ENCODE measurements at places on chromosomes 6 and 20.
A peak's percentile ranks its signal among the peaks of the same experiment; 100 is the strongest.

GRCh38 chr20:25006431-25007167, 14.0 kb upstream of the APMAP start:
- DNase-seq: no peak

GRCh38 chr20:5662769-5663168, 87.4 kb upstream of the SHLD1 start:
- no peak for DNase-seq

DNA sequence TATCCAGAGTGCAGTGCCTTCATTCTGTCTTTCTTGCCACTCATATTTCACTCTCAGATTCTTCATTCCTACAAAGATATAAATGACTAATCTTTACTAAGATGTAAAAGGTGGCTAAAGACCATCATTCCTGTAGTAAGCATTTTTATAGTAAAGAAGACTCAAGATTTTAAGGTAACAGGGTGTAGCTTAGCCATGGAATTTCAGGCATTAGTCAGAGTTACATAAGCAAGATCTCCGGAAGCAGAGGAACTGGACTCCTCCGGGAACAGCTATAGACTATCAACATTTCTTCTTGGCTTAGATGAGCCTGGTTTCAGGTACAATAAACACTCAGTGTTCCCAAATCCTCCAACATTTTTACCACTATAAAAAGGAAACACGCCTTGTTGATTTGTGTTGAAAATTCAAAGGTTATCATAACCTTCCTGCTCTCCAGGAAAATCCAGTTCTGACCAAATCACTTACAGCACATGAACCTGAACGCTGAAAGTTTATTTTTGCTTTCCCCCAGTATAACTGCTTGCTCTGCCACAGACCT, 23.7 kb downstream of the SERPINB1 start:
- DNase-seq: no peak

- no peak for DNase-seq
Measured at GRCh38 chr6:90003941-90004340, 109.7 kb downstream of the GJA10 start.

GRCh38 chr6:49462927-49463611, at the start of the genes CENPQ and MMUT:
Gene CENPQ (plus strand): TSS chr6:49463370. CDS start chr6:49470177, 6,807 bp downstream.
Gene MMUT (minus strand): TSS chr6:49463253. CDS start chr6:49459466, 3,787 bp downstream.
- DNase-seq: peak; percentile 79

- no peak for DNase-seq
Measured at GRCh38 chr6:31359581-31359980, 2.6 kb upstream of the HLA-B start.

DNA sequence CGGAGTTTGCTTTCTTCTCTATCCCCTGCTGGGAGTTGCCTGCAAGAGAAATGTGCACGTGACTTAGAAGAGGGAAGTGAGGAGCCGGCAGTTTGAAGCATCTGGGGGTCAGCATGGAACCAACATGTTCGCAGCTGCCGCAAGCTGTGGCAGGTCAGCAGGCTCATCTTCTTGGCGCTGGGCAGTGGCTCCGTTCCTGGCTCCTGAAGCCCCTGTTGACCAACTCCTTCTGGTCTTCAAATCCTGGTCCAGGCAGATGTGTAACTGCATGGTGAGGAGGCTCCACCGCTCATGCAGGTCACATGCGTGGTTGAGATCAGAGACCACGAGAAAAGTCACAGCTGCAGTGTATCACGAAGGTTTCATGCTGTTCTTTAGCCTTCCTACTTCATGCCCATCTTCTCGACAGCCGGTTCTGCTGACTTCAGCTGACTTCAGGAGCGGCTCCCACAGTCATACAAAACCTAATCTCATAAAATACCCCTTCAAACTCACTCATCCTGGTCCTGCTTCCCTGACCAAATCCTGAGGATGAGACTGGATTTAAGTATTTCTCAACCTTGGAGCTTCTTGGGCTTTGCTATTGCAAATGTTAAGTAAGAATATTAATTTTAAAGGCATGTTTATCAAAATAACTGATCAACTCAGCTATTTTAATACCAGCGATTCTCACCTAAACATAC, 44.9 kb upstream of the BCAS1 start:
- no peak for DNase-seq

DNA sequence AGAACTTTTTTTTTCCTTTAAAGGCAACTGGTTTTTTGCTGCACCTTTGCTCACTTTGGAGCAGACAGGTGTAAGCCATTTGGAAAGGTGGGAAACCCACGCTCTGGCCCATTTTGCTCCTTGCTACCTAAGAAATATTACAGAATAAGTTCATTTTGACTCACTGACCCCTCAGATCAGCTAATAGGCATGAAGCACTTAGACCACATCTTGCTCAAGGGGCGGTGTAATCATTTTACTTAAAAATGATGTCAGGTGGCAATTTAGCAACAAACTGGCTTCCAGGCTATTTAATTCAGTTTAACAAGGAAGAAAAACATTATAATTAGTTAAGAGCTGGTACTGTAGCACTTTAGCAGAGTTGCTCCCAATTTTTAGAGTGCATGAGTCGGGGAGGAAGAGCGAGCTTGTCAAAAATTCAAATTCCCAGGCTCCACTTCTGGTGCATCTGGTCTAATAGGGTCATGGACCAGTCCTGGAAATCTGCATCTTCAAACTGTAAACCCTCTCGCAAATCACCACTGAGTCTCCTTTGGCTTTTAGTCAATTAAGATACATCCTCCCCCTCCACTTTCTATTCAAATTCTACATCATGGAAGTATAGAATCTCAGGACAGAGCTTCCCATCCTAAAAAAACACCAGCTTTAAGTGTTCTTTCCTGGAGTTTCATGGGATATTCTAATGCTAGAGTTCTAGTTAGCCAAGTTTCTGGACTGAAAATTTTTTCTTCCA, 38.2 kb downstream of the JAG1 start:
- no peak for DNase-seq

All from HS-27A (cell line).